ENCODE measurements at places on chromosomes 7 and 10.

GRCh38 chr10:60677531-60678129 lies 100.6 kb upstream of the CDK1 start:
- DNase-seq, result no peak

GRCh38 chr7:70116244-70116643 lies 518.0 kb downstream of the AUTS2 start:
- DNase-seq, result no peak

- no peak for DNase-seq
Measured at GRCh38 chr10:102639537-102639936, 4.7 kb upstream of the TRIM8 start.

DNA sequence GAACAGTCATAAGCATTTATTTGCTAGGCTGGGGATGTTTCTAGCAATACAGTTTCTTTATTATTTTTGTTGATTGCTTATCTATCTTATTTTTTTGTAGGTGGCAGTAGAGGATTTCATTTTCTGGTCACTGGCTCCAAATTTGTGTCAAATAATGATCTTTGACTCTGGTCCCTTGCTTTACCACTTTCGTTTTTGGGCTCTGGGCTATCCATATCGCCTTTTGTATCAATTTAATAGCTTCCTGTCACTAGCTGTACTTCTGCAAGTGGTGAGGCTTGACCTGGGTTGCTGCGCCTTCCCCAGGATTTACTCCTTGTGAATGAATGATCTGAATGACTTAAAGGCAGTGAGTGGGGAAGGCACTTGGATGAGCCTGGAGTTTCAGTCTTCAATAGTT lies 48.4 kb downstream of the MDFIC start:
- DNase-seq, result no peak

All from urothelium cell line (cell line).